ENCODE measurements at places on chromosomes 16 and 17.
A peak's percentile ranks its signal among the peaks of the same experiment; 100 is the strongest.

- no peak for DNase-seq
These were observed 9.5 kb downstream of the MYCBPAP start for GRCh38 chr17:50517504-50518383.

DNA sequence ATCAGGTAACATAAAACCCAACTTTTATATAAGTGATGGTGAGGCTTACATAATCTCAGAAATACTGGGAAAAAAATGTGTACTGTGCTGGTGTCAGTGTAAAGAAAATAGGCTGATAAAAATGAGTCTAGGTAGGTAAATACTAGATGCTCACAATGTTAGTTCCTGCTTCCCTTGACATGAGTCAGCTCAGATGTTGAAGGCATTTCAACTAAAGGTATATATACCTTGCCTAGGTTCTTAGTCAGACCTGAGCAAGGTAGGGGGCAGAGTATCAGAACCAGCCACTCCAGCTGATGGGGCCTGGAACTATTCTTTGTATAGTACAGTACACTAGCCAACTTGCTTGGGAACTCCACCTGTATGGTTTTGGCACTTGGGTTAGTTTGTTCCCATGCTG lies 51.0 kb upstream of the CA10 start:
- DNase-seq, result no peak

- DNase-seq, result peak; percentile 63
These were observed 5.6 kb downstream of the POLG2 start for GRCh38 chr17:64491034-64491860.

DNA sequence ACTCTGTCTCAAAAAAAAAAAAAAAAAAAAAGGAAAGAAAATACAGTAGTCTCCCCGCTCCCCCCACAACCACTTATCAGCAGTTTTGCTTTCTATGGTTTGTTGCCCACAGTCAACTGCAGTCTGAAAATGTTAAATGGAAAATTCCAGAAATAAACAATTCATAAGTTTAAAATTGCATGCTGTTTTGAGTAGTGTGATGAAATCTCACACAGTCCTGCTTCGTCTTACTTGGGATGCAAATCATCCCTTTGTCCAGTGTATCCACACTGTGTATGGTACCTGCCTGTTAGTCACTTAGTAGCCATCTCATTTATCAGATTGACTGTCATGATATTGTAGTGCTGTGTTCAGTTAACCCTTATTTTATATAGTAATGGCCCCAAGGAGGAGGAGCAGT lies 41.5 kb downstream of the NF1 start:
- no peak for DNase-seq

GRCh38 chr16:58515871-58516767 lies 802 bp downstream of the SETD6 start:
- peak; percentile 76 for DNase-seq

GRCh38 chr17:81412490-81413093 lies 17.3 kb downstream of the BAHCC1 start:
- DNase-seq, result peak; percentile 72

DNA sequence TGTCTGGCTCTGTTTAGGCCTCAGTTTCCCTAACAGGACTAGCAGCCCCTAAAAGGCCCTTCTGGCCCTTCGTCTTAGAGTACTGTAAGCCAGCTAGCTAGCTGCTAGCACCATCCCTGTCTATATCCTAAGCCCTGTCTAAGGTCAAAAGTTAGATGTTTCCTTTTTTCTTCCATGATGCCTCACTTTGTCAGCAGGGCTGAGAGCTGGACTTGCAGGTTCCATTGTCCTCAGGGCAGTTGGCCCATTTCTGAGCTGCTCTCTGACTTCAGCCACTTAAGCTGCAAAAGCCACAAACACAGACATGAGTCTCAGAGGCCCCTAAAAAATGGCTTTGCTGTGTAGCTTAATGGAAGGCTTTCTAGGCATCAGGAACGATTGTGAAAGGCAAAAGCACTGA lies 187.7 kb downstream of the CBLN1 start:
- no peak for DNase-seq

GRCh38 chr16:51106535-51106934 lies 44.5 kb downstream of the SALL1 start:
- DNase-seq, result no peak

DNA sequence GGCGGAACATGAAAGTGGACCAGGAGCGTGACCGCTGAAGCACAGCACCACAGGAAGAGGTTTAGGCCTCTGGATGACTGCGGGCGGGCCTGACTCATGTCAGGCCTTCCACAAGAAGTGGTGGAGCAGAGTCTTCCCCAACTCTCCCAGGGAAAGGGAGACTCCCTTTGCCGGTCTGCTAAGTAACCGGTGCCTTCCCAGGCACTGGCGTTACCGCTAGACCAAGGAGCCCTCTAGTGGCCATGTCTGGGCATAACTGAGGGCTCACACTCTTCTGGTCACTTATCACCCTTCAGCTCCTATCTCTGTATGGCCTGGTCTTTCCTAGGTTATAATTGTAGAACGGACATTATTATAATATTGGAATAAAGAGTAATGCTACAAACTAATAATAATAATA lies 1931.9 kb downstream of the TP53TG3F start:
- DNase-seq, result peak; percentile 56

DNA sequence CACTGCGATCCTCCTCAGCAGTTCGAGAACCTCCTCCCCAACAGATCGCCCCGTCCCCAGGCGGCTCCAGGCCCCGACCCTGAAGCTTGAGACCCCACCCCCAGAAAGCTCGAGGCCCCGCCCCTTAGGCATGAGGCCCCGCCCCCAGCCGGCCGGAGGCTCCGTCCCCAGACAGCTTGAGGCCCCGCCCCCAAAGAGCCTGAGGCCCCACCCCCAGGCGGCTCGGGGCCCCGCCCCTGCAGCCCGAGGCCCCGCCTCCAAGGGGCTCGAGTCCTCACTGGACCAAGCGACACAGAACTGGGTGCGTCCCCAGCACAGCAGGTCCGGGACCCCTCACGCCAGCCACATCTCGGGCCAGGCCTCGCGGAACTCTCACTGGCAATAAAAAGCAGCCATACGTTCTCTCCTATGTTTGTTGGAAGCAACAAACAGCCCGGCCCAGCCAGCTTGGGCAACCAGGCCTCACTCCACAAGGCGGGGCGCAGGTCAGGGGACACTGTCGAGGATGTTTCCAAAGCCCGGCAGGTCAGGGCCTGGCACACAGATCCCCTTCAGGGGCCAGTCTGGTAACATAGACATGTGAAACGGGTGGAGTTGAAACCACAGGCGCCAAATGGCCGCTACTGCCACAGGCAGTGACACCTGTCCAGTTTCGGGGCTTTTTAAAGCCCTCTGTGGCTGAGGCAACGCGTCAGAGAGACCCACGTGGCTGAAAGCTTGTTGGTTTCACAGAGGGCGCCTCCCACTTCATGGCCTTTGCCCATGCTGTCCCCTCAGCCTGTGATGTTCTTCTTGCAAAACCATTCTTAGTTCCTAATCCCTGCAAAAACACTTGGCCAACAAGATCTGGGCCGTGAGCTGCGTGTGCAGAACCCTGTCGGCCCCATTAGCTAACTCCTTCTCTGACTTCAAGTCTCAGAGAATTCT lies 224.2 kb downstream of the PARN start:
- DNase-seq, result peak; percentile 64

- DNase-seq, result no peak
These were observed 64.6 kb downstream of the CDK5R1 start for GRCh38 chr17:32551186-32551955.

- DNase-seq, result peak; percentile 91
These were observed 3.4 kb upstream of the MLLT6 start for GRCh38 chr17:38701504-38702165.
